Kidney glomerular epithelial cell (primary cell): ENCODE measurements at places on chromosomes 4 and X.

GRCh38 chr4:4766564-4766963, 92.9 kb upstream of the MSX1 start:
- no peak for DNase-seq

GRCh38 chrX:57822818-57823217, 87.4 kb downstream of the ZXDA start:
- no peak for DNase-seq

DNA sequence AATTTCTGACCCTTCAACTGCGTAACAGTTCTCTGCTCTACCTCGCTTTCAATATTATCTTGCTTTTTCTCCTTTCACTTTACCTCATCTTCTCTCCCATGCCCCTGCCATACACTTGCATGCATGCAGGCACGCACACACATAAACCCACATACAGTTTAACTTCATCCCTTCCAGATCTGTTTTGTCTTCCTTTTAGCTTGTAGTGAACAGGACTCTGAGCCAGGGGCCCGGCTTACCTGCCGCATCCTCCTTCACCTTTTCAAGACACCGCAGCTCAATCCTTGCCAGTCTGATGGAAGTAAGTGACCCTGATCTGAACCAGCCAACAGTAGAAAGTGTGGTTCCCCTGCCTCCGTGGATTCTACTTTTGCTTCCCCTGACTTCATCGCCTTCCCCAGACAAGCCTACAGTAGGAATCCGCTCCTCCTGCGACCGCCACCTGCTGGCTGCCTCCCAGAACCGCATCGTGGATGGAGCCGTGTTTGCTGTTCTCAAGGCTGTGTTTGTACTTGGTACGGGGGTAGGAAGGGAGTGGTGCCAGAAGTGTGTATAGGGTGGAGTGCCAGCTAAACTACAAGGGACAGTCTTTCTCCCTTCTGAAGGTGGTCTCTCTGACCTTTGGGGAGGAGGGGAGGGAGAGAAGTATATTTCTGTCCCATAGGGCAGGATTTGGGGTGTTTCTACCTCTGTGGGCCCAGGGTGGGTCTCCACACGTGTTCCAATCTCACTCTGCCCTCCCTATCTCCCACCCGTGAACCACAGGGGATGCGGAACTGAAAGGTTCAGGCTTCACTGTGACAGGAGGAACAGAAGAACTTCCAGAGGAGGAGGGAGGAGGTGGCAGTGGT, 10.7 kb downstream of the MED12 start:
- no peak for DNase-seq

DNA sequence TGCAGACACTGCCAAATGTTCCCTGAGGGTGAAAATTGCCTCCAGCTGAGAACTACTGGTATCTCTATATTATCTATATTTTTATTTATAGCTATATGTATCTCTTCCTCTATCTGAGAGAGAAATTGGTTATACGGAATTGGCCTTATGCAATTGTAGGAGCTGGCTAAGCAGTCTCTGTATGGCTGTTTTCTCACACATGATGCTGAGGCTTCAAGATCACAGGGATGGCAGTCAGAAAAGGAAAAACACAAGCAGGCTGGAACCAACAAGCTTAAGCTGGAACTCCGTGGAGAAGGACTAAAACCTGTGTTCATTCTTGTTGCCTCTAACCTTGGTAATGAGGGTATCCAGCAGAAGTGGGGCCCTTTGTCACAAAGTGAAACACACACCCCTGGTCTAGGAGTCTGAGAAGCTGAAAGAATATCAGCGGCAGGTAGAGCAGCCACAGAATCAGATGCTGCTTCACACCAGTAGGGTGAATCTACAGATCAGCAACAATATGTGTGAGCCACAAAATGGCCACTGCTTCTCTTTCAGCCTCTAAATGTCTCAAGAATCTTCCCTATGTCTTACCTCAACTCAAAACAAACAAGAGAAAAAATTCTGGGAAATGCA, 166.5 kb upstream of the PPP1R2C start:
- DNase-seq: no peak

DNA sequence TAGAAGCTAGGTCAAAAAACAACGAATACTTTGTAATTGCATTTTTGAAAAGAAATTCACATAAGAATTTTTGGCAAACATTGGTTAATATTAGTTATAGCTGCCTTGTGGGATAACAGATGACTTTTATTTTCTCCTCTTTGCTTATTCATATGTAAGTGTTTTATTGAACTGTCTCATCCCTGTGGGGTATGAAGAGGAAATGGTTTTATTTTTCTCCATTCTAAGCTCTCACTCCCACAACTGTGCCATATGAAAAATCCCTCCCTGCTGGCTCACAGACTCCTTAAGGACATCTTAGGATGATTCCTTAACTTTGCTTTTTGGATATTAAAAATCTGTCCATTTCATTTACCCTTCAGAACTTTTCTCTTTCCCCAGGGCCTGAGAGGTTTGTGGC, 300.6 kb downstream of the PPP1R2C start:
- DNase-seq: no peak

- DNase-seq: no peak
Observed at GRCh38 chr4:89939994-89940393, 45.3 kb downstream of the MMRN1 start.

- DNase-seq: peak; percentile 8
Observed at GRCh38 chrX:39972340-39972739, 125.4 kb downstream of the BCOR start.

GRCh38 chr4:10673817-10674369, 10.7 kb downstream of the CLNK start:
- no peak for DNase-seq

GRCh38 chrX:93637591-93637990, 35.8 kb downstream of the NAP1L3 start:
- DNase-seq: no peak

GRCh38 chr4:127965803-127966175, 583 bp downstream of the ABHD18 start:
- DNase-seq: peak; percentile 80

GRCh38 chrX:133970076-133970475, 15.3 kb downstream of the GPC3 start:
- peak; percentile 13 for DNase-seq

GRCh38 chr4:73922317-73922716, 53.1 kb downstream of the CXCL1 start:
- DNase-seq: no peak

DNA sequence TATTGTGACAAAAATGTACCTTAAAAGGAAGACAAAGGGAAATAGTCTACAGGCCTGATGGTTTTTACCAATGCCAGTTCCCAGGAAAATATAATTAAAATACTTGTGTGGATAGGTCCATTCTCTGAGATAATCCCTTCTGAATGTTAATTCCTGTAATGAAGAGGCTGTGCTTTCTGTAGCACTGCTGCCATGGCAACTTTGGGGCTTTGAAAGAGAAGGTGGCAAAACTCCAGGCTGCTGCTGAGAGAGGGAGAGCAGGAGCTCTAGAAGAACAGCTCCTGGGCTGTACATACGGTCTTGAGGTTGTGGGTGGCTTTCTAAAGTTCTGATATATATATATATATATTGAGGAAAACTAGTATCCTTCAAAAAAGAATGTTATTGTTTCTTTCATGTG, 125.4 kb downstream of the PDLIM5 start:
- DNase-seq: peak; percentile 21

GRCh38 chr4:108135549-108136209, 33.1 kb downstream of the LEF1 start:
- DNase-seq: no peak

GRCh38 chrX:20015422-20015821, 24.6 kb upstream of the BCLAF3 start:
- no peak for DNase-seq

DNA sequence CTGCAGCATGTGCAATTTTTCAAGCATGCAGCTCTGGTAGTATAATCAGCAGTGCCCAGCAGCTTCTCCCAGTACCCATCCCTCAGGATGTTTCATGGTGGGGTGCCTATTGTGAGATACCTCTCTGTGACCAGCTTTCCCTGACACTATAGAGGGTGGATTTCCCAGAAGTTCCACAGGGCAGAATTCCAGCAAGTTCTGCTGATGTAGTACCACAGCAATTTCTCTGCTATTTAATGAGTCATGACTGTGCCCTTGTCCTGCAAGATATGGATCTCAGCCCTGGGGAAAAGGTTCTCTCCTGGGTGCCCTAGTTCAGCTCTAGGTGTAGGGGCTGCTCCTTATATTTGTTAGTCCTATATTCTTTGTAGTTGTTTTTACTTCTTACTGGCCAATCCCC, 174.8 kb downstream of the ENOX2 start:
- DNase-seq: no peak

DNA sequence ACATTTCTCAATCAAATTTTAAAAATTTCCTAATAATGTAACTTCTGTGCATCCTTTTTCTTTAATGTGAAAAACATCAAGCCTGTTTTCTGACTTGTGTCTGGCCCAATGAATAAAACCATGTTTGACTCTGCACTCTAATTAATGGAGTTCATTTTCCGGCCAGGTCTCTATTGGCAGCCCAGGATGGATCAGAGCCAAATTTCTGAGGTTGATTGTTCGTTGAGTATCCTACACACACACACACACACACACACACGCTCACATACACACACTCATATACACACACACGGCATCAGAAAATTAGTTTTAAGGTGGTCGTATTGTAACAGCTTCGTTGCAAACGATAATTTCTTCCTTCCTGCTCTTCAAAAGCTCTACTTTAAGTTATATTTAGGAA, 28.9 kb upstream of the TLL1 start:
- no peak for DNase-seq

GRCh38 chrX:63746715-63747114, 38.3 kb downstream of the ARHGEF9 start:
- DNase-seq: no peak

DNA sequence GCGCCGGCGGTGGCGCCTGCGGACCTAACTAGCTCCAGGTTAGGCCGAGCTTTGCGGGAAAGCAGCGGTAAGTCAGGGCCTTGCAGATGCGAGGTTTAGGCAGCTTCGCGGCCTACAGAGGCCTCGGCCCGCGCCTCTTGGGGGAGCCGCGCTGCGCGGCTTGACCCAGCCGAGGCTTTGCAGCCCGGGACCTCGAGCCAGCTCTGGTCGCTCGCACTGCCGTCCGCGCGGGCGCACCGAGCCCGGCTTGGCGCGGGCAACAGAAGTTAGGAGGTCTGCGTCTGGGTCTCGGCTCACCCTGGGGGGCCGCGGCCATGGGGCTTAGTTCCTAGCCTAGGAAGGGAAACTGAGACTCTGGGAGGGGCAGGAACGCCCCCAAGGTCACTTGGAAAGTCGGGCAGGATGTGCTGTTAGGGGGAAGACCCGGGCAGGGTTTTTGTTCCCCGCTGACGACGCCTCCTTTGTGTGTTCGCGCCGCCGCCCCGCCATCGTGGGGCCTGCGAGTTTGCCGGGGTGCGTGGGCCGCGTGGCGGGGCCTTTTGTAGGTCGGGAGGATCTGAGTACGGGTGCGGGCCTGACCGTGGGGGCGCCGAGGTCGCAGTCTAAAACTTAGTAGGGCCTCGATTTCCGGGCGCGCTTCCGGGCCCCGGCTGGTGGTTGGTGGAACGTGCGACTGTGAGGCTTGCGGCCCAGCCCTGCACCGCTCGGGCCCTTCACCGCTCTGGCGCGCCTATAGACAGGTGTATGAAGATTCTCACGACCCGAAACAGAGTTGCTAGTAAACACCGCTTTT, 482 bp downstream of the RNF4 start:
- peak; percentile 34 for DNase-seq

DNA sequence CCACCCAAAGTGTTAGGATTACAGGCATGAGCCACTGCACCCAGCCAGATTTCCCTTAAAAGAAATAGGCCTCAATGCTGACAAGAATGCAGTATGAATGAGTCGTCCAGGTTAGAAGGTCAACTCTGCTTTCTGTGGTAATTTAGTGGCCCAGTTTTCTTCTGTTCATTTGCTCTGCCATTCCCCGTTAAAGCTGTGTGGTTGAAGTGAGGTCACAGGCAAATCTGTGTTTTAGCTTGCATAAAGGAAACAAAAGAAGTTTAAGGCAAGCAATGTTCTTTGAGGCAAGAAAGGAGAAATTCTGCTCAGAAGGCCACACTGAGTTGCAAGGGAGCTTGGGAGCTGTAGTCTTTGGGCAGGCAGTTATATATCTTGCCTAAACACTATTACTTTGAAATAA, 176.8 kb downstream of the LARP7 start:
- DNase-seq: peak; percentile 10

DNA sequence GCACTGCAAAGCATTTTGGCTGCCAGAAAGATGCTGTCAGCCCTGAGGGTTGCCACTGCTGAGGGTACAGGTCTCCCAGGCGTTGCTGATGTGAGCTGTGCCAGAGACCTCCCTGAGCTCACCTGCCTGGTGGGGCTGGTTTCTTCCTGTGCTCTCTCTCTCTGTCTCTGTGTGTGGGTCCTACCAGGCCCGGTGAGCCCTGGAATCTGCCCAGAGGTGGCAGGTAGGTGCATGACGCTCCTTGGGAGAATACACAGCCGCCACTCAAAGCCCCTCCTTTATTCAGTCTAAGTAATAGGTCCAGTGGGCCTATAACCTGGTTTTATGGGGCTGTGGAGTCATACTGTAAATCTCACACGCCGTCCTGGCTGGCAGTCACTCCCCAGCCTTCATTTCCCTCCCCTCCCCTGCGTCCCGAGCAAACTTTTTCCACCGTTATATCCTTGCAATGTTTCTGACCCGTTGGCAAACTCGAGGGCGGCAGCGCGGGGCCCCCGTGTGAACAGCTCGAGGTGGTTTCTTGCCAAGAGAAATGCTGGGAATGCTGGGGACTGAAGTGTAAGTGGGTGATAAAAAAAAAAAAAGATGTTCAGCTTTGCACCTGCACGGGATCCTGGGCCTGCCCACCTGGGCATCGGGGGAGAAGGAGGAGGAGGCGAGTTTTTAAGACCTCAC, 245.9 kb downstream of the CRLF2 start:
- no peak for DNase-seq

- DNase-seq: no peak
Observed at GRCh38 chrX:155766321-155766720, 114.8 kb upstream of the VAMP7 start.

DNA sequence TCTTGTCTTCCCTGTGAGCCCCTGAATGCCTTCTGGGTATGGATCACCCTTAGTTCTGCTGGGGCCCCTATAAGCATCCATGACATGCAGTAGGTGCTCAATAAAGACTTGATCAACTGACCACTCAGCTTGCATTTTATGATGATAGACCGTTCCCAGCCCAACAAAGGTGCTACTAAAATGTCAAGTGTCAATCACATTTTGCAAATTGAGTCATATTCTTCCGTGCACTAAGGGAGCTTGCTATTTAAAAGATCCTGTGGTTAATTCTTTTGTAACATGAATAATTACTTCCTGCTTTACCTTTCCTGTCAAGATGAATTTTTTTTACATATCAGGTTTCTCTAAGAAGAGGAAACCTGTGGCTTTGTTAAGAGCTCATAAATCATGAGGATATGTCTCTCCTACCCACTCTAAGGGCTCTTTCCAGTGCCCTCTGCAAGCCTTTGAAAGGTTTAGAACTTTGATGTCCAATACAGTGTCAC, 47.6 kb downstream of the SH3KBP1 start:
- DNase-seq: no peak

- DNase-seq: no peak
Observed at GRCh38 chr4:85955620-85956292, 404.1 kb downstream of the MAPK10 start.

GRCh38 chr4:148057516-148057915, 325.6 kb downstream of the ARHGAP10 start:
- DNase-seq: no peak
